Activated T-cell treated with anti-CD3 and anti-CD28 coated beads, Interleukin-2, amount 50 U/mL, for 1 hour (primary cell): ENCODE measurements at places on chromosomes 4 and X.

GRCh38 chrX:101958139-101958538 is 26.3 kb upstream of the ZMAT1 start:
- DNase-seq, result no peak

GRCh38 chr4:188960411-188961093 is 821.3 kb downstream of the TRIML1 start:
- DNase-seq, result no peak

GRCh38 chr4:159238631-159239030 is 135.8 kb downstream of the RAPGEF2 start:
- no peak for DNase-seq

- DNase-seq, result no peak
Measured at GRCh38 chrX:70166601-70167590, 10.4 kb upstream of the DGAT2L6 start.

- DNase-seq, result no peak
Measured at GRCh38 chrX:109911046-109911445, 91.9 kb upstream of the TMEM164 start.

- no peak for DNase-seq
Measured at GRCh38 chr4:8114456-8115202, 44.0 kb downstream of the ABLIM2 start.

DNA sequence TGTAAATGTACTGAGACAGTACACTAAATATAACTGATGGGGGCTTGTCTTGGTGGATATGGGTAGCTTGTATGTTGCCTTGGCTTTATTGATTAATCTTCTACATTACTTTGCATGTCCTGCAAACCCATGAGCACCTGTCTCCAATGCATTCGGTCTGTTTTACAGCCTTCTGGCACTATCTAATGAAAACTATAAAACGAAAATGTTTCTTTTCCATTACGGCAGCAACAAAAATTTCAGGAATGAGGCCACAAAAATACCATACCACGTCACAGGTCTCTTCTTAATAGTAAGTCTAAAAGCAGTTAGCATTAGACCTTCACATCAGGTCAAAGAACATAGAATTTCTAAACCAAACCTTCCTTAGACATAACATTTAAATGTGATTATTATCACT is 49.8 kb downstream of the EDNRA start:
- no peak for DNase-seq

- DNase-seq, result no peak
Measured at GRCh38 chr4:112514647-112515197, 1.3 kb downstream of the NEUROG2 start.

DNA sequence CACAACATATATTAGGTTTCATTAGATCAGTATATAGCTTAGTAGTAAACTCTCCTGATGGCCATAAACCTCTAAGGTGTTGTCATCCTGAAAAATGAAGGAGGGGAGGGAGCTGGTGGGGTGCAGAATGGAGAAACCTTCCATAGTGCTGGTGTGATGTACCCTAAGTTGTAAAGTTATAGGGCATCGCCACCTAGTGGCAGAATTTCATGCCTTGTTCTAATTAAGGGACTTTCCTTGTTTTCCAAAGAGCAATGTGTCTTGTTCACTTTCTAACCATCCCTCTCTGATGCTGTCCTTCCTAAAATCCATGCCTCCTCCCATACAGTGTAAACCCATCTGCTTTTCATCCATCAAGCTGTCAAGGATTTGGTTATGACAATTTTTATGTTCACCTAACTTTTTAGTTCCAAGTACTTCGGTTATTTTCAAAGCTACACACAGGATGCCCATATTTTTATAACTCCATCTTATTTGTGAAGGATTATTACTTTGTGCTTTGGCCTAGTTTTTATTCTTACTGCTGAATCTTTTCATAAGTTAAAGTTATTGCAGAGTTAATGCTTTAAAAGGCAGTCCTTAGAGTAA is 4.5 kb downstream of the NBDY start:
- DNase-seq, result peak; percentile 27

DNA sequence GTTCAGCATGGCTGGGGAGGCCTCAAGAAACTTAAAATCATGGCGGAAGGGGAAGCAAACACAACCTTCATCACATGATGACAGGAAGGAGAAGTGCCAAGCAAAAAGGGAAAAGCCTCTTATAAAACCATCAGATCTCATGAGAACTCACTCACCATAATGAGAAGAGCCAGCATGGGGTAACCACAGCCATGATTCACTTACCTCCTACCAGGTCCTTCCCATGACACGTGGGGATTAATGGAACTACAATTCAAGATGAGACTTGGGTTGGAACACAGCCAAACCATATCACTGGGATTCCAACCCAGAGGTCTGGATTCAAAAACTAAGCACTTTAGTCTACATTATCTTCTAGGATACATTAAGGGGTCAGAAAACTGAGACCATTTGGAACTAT is 609.6 kb upstream of the SPANXN1 start:
- no peak for DNase-seq

DNA sequence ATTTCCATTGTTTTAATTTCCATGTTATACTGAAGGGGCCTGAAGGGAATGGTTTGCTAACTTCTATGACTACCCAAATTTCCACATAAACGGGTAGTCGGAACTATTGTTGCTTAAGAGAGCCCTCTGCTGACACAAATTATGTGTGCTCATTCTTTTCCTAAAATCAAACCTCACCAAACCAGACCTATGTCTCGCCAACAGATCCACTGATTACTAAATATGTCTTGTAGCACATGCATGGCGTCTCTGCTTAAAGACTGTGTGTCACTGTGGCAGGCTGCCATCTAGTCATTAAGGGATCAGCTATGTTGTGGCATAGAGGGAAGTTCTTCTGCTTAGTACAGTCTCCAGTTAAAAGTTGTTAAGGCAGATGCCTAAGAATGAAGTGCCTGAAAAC is 25.1 kb downstream of the PIR start:
- DNase-seq, result no peak

DNA sequence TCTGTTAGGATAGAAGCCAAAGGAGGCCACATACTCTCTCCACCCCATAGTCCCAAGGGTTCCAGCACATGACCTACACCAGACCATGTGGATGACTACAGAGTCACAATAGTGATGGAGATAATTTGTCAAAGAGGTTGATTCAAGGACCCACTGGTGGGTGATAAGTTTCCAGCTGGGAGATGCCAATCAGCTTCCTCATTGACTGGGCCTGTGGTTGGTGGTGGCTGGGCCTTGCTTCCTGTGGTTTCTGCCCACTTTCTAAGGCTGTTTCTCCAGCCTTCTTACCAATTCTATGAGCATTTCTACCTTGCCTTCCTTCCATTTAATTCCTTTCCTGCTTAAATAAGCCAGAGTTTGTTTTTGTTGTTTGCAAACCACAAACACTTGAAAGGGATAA is 95.5 kb upstream of the CPEB2 start:
- DNase-seq, result no peak

DNA sequence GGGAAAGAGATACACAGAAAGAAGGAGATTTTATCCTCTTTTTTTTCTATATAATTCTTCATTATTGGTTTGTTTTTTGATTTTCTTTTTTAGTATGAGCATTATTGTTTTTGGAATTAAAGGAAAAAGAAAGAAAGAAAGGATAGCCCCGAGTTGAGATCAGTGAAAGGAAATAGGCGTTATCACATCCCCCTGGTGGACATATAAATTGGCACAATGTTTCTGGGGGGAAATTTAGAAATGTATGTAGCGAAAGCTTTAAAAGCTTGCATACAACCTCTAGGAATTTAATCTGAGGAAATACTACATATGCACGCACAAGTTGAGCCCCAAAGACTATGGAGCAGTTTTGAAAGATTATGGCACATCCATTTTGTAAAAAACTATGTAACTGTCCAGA is 226.3 kb upstream of the LDB2 start:
- no peak for DNase-seq

DNA sequence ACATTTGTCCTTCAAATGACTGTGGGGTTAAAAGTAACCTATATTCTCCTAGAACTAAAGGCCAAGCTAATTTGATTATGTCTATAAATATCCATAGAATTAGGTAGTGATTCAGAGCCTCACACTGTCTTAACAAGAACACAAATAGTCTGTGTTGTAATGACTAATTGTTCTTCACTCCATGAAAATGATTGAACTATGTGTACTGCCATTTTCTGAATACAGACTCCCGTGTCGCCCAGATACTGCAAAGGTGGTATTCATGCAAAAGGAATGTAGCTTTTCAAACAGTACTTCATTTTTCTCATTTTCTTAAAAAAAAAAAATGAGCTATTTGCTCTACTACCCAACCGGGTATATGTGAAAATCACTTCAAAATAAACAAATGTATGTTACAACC is 11.3 kb upstream of the PHKA2 start:
- no peak for DNase-seq

DNA sequence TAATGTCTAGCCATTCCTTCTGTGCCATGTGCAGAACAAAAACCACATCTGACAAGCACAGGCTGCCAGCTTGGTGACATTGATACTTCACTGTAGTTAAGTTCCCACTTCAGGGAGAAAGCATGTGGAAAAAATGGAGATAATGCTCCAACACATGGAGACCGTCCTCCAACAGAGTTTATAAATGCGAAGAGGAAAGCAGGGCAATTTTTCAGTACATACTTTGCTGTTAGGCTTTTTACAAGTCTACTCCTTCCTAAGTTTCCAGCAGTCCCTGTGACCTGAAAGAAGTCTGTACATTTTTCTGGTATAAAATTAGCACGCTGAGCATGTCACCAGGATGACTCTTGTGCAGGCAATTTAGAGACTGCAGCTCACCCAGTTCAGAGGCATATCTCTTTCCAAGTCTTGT is 766.9 kb upstream of the IGFBP7 start:
- DNase-seq, result no peak

DNA sequence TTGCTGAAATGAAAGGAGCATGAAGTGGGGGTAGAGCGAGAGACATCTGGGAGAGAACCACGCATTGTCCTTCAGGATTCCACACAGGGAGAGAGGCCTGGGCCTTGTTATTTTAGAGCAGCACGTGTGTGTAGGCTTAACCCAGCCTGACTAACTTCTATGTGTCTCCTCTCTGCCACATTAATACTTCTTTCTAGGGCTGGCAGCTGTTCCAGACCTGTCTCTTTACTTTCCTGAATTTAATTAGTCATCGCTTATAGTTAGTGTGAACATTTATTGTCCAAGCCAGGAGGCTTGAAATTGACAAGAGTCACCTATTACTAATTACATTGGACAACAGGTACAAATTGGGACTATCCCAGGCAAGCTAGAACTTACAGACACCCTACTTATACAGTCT is 51.3 kb downstream of the SMAD1 start:
- DNase-seq, result no peak

- DNase-seq, result no peak
Measured at GRCh38 chr4:79495447-79495846, 87.4 kb upstream of the GK2 start.

GRCh38 chr4:103375278-103375677 is 177.1 kb upstream of the CENPE start:
- no peak for DNase-seq

GRCh38 chr4:111712093-111712677 is 433.1 kb upstream of the FAM241A start:
- DNase-seq, result no peak

- no peak for DNase-seq
Measured at GRCh38 chr4:136864604-136865185, 667.6 kb downstream of the PCDH18 start.

DNA sequence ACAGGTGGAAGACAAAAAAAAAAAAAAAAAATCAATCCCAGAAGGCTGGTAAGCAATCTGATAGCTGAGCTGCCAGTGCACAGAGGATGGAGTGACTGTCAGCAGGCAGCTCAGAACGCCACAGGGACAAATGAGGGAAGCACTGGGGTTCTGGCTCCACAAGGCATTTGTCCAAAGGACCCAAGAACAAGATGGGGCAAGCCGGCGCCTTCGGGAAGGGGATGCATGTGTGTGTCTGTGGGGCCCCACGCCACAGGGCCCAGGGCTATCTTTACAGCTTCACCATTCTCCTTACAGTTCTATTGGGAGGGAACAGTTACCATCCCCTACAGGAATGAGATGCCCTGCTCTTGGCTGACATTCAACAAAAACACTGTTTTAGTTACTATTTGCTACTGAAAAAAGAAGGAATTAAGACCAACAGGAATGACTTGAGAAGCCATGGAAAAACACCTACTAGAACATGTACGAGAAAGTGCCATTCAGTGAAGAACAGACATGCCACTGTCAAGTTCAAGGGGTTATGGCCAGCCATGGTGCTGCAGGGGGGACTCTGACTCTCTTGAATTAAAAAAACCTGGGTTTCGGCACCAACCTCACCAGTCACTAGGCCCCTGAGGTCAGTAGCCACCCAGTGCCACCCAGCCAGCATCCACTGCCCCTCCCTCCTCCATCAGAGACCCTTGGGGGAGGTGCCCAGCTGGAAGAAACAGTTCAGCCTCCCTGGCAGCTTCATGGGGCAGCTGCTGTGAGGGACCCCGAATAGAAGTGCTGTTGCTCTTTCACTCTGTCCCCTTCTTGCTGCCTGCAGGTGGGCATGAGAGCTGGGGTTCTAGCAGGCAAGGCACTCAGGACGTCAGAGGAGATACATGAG is 18.5 kb downstream of the WDR1 start:
- DNase-seq, result no peak

DNA sequence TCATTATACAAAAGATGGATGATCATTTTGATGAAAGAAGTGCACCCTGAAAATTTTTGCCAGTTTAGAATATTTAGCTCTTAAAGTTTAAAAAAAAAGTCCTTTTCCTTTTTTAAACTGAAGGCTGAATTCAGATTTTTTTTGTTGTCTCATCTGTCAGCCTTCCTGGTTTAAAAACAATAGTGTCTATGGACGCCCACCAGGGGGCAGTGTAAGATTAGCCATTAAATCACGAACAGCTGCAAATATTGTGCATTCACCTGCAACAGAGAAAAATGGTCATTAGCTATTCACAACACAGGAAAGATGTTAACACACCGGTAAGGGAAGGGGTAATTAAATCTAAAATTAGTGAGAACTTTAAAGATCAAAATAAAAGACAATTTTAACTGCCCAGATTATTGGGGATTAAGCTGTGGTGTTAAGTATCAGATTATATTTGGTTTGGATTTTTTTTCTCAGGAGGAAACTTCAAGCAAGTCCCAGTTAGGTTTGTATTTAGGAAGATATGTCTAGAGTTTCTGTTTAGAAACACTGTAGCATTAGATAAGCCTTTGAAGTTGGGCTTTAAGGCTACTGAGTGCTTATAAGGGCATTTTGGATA is 4.4 kb upstream of the CXorf38 start:
- DNase-seq, result peak; percentile 68

- DNase-seq, result no peak
Measured at GRCh38 chrX:84467898-84468297, 34.4 kb downstream of the HDX start.

DNA sequence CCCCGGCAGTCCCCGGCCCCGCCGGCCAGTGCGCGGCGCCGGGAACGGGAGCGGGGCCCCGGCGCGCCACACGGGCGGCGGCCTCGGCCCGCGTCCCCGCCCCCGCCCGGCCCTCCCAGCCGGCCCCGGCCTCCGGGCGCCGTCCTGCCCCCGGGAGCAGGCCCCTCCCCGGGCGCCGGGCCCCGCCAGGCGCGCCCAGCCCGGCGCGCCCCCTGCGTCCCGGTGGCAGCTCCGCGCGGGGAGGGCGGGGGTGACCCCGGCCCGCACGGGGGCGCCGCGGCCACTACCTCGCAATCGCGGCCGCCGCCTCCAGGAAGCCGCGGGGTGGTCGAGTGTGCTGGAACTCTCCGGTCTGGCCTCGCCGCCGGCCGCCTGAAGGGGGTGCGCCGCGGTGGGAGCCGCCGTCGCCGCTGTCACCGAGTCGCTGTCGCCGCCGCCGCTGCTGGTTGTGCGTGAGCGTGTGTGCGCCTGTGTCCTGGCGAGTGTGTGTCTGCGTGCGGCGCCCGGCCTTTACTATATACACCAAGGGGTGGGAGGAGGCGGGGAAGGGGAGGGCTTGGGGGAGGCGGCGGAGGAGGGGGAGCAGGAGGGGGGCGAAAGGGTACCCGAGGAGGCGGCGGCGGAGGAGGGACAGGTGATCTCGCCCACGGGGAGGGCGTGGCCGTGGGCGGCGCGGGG is at the start of gene RAI2:
TSS of gene RAI2 (minus strand) at position 488 of the 678 bp plus-strand sequence. CDS start 59,288 bp downstream, outside the sequence.
- peak; percentile 43 for DNase-seq
